ENCODE measurements at places on chromosomes 12 and 14.
A peak's percentile ranks its signal among the peaks of the same experiment; 100 is the strongest.

- DNase-seq = no peak
Measured at GRCh38 chr12:67468549-67469245, 179.8 kb upstream of the DYRK2 start.

DNA sequence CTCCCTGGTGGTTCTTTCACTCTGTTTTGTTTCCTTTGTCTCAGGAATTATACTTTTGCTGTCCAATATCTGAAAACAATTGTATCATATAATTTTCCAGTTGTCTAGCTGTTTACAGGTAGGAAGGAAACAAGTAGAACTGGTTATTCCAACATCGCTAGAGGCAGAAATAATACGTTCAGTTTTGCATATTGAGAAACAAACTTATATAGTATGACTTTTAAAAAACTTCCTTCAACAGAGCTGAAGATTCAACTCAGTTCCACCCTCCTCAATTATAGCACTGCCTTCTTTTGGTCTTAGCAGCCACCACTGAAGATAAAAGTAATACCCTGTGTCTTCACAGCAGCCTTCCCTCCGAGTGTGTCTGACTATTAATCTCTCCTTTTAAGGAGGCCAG, 214.3 kb downstream of the EFCAB11 start:
- no peak for DNase-seq

DNA sequence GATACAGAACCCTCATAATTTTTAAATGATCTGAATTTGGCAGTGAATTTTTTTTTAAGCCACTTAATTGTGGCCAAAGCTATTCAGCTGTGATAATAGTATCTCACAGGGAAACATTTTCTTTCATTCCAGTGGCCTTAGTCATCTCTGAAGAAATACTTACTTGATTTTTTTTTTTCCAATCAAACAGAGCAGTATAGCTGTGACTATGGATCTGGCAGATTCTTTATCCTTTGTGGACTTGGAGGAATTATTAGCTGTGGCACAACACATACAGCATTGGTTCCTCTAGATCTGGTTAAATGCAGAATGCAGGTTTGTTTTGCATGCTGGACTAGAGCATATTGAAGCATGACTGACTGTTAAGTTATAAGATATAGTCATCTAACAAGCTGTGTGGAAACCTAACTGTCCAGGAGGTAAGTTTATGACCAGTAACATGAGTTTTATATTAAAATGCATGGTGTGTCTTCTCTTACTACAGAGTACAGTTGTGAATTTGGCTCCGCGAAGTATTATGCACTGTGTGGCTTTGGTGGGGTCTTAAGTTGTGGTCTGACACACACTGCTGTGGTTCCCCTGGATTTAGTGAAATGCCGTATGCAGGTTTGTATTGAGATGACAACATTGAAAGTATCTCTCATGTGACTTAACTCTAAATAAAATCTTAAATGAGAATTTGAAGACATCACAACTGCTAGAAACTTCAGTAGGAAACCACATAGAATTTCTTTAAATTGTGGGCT, 1.9 kb downstream of the SLC25A3 start:
- DNase-seq = peak; percentile 27

DNA sequence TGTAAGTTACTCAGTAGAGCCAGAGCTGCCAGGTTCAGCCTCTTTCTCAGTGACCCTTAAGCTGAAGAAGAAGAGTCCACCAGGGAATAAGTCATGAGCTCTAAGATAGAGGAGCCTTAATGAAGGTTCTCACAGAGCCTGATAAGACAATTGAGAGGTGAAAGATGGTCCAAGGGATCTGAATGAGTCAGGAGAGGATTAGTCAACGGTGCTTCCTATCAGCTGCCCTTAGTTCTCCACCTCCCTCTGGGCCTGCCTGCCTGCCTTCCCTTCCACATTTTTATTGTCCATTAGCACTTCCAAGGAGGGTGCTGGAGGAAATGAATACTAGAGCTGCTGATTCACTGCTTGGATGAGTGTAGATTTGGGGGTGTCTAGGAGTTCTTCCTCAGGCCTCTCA, 161.7 kb upstream of the RMST start:
- no peak for DNase-seq

- DNase-seq = no peak
Measured at GRCh38 chr12:94616203-94616729, 34.1 kb downstream of the TMCC3 start.

DNA sequence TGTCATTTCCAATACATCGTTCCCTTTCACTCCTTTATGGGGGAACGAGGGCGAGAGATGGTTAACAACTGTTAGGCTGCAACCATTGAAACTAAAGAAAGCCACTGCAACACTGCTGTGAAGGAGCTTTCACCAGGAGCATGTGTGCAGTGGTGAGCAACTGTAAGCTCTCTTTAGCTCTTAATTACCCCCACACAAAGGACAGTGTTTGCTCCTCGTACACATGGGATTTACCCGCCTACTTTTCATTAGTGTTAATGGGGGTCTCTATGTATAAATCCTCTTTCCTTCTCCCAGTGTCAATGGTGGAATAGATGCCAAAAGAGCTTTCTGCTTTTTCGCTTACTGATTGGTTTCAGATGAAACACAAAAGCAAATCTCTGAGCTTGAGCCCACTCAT, 343.1 kb downstream of the FLRT2 start:
- no peak for DNase-seq

- DNase-seq = no peak
Measured at GRCh38 chr14:24285351-24285750, 14.0 kb upstream of the RABGGTA start.

- peak; percentile 71 for DNase-seq
Measured at GRCh38 chr12:122399592-122400373, 22.7 kb downstream of the CLIP1 start.

DNA sequence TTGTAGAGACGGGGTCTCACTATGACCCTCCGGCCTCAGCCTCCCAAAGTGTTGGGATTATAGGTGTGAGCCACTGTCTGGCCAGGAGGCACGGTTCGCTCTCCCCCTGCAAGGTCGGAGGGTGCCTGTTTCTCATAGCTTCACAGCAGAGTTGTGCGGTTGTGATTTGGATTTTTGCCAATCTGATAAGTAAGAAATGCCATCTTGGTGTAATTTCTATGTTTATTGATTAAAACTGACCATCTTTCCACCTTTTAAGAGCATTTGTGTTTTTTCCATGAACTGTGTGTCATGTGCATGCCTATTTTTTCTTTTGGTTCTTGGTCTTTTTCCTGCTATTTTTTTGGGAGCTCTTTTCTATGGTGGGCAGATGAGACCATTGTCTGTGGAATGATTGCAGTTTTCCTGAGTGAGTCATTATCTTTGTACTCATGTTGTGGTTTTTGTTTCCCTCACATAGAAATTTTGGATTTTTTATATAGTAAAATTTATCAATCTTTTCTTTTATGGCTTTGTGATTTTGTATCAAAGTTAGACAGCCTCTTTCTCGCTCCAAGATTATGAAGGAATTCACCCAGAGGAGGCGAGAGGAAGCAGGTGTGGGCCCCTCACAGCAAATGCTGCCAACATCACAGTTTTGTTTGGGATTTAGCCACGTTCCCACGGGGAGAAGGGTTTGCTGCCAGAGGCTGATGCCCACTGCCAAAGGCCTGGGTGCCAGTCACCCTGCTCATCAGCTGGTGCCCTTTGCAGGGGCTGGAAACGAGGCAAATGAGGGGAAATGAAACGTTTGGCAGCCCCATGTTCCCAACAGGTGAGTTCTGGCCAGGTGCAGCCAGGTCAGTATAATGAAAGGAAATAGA, 47.2 kb downstream of the RFX4 start:
- DNase-seq = no peak

- no peak for DNase-seq
Measured at GRCh38 chr12:28460420-28461130, 270.3 kb downstream of the CCDC91 start.

- DNase-seq = no peak
Measured at GRCh38 chr12:19150273-19150900, 20.9 kb downstream of the PLEKHA5 start.

DNA sequence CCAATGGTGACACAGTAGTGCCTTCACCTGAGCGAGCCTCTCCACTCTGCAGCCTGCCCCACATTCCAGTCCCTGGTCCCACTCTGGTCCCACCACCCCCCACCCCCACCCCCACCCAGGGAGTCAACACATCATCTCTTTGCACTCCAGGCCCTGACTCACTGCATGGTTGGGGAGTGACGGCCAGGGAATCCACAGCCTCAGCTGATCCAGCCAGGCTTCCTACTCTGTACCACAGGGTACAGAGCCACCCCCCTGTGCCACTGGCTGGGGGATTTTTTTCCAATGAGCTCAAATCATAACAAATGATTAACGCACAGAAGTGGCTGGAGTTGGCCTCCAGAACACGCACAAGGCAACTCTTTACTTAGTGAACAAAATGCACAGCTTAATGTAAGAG, 233.7 kb downstream of the NTF3 start:
- DNase-seq = no peak

DNA sequence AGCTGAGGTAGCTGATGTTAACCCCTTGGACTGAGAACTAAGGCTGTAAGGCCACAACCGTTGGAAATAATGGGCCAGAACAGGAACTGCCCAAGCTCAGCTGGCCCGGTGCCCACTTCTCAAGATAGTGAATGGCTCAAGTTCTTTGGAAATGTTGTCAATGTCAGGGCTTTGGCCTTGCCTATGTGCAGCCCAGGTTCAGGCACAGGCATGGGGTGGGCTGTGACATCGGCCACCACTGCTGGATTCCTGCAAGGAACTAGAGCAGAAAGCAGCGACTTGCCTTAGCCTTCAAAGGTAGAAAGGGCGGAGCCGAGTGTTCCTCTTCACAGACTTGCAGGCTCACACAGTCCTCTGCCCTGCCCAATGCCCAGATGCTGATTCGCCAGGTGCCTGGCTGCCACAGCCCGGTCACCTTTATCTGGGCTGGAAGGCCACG, 291.2 kb downstream of the ZFP36L1 start:
- no peak for DNase-seq

GRCh38 chr12:11840366-11840765, 190.9 kb downstream of the ETV6 start:
- no peak for DNase-seq

GRCh38 chr12:25684070-25684469, 131.0 kb upstream of the LMNTD1 start:
- DNase-seq = no peak

DNA sequence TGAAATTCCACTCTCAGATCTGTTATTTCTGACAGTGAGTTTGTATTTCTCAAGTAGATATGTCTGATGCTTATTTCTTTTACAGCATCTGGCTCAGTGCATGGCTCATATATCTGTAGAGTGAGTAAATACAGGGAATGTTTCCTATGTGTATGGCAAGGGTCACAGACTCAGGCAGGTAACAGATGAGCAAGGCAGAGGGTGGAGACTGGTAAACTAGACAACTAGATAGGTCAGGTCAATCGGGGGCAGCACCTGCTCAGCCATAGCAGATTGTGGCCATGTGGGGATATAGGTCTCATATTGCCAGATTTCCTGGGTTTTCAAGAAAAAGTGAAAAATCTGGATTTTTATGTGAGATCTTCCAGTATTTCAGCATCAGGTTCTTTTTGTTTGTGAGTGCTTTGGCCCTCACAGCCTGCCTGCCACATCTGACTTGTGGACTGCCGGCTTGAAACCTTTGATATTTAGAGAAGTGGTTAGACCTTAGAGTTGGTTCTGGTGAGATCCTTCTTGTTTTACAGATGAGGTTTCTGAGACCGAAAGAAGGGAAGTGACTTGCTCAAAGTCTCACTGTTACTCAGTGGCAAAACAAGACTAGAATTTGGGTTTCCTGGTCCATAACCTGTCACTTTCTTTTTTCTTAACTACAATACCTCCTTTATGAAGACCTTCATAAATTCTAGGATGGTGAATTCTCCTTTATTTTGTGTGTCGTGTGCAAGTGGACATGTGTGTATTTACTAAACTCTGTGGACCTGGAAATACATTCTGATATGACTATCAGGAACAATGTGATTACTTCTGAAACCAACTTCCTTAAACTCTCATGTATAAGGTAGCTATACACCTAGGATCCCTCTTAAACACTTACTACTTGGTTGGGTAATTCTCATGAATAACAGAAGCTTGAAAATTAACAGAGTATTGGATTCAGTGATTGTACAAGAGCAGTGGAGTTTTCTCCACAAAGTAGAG, 34.4 kb downstream of the PROX2 start:
- peak; percentile 56 for DNase-seq

GRCh38 chr12:11545484-11546330, 103.8 kb upstream of the ETV6 start:
- peak; percentile 81 for DNase-seq

- no peak for DNase-seq
Measured at GRCh38 chr12:1705774-1706631, 15.1 kb downstream of the ADIPOR2 start.

GRCh38 chr14:106845286-106846087, 1319.1 kb downstream of the TMEM121 start:
- peak; percentile 46 for DNase-seq

GRCh38 chr12:89486264-89486663, 38.3 kb downstream of the GALNT4 start:
- no peak for DNase-seq

DNA sequence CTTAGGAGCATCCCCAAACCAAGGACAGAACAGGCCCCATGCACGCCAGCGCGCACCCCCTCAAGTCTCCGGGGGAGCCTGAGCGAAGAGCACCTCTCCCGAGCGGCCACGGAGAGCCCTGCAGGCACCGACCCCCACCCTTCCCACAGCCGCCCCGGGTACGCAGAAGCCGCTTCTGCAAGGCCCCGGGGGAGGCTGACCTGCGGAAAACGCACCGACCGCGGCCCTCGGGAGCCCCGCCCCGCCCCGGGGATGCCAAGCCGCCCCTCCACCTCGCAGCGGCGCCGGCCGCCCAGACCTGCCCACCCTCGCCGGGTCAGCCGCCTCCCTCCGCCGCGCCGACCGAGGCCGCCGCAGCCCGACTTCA, 385 bp downstream of the CAPRIN2 start:
- no peak for DNase-seq

DNA sequence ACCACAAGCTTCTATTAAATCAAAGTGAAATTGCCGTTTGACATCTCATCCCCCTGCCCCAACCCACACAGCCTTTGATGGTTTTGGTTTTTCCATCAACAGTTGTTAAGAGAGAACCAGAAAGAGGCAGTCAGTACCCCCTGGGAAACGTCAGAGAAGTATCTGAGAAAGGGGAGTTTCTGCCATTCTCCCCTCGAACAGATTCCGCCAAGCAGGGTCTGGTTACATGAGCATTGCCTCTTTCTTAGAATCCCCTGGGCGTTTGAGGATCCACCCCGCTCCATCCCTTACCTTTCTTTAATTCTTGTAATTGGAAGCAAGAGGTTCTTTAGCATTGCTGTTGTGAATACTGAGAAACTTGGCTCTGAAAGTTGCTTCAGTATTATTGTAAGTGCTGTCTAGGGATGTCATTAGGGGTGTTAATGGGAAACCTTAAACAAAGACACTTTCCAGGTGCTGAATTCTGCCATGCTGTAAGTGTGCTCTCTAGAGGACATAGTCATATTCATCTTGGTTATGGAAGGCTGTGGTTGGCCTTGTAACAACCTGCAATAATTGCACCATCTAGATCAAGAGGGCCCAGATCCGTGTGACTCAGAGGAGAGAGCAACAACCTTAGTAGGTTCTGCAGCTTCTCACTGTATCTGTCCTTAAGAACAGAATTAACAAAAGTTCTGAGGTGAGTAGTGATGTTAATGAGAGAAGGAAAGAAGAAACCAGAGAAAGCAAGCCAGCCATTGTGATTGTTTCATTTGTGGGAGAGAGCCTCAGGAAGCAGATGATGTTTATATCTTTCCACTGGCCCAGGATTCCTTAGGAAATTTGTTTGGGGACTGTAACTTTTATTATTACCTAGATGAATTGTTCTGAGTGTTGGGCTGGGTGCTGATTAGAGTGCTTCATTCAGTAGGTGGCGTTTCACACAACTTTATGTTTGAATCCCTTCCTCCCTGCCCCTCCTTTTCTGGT, 9.0 kb downstream of the TMBIM6 start:
- DNase-seq = peak; percentile 44

- DNase-seq = no peak
Measured at GRCh38 chr14:69432364-69432763, 33.9 kb downstream of the SLC39A9 start.

Data from activated CD4-positive, alpha-beta T cell treated with anti-CD3 and anti-CD28 coated beads, Interleukin-2, amount 10 ng/mL, durations not matched to agents 7 days and 5 days (primary cell).